ENCODE measurements at places on chromosomes 4 and X.

- DNase-seq = no peak
Measured at GRCh38 chr4:134043266-134043665, 158.3 kb downstream of the PABPC4L start.

GRCh38 chrX:9163214-9163709, 129.3 kb upstream of the FAM9B start:
- DNase-seq = no peak

GRCh38 chrX:119655125-119655524, 37.8 kb downstream of the SEPTIN6 start:
- DNase-seq = peak; percentile 38

DNA sequence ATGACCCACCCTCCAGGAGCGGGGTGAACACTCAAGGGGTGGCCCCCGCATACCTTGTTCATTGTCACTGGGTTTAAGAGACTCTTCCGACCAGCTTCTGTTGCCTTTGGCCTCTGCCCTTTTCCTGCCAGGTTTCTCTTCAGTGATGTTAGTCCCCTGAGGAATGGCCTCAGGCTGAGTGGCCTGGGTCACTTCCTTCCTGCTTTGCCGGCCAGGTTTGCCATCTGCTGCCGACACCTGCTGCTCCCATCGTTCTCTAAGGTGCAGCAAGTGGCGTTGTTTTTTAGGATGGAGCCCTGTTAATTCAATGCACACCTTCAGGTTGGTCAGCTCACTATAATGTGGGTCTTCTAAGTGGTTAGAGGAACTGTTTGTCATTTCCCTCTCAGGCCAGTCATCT, 34.2 kb downstream of the BCOR start:
- DNase-seq = no peak

- DNase-seq = peak; percentile 67
Measured at GRCh38 chr4:8176547-8177399, 18.2 kb upstream of the ABLIM2 start.
